ENCODE measurements at places on chromosomes 5 and 9.

DNA sequence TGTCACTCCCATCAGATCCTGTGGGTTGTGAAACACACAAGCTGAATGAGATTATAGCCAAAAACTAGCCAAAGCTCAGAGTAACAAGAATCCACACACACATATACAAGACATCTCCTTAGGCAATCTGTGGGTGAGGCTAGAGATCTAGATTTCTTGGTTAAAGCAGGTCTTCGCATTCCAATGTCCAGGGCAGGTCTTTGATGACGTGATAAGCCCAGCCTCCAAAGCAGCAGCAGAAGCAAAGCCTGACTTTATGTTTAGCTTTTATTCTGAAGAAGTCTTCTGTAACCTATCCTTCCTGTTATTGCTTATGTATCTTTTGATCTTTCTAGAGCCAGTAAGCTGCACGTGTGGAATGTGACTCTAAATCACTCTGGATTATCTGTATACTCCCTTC is 199.1 kb upstream of the SLC30A5 start:
- no peak for DNase-seq

- no peak for DNase-seq
These were observed 24.5 kb downstream of the PTGES2 start for GRCh38 chr9:128102861-128103588.

DNA sequence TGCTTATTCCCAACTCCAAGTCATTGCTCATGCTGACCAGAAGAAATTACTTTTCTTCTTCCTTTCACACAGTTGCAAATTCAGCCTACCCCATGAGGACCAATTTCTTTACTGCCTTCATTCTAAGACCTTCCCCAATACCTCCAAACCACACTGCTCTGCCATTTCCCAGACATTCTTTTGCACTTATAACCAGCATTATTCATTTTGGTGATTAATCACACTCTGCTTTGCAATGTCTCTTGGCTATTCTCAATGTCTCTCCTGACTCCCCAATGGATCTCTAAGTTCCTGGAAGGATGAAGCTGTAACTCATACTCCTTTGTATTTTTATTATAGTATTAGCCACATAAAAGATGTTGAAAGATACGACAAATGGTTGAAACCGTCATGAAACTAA is 105.7 kb upstream of the RANBP3L start:
- no peak for DNase-seq

DNA sequence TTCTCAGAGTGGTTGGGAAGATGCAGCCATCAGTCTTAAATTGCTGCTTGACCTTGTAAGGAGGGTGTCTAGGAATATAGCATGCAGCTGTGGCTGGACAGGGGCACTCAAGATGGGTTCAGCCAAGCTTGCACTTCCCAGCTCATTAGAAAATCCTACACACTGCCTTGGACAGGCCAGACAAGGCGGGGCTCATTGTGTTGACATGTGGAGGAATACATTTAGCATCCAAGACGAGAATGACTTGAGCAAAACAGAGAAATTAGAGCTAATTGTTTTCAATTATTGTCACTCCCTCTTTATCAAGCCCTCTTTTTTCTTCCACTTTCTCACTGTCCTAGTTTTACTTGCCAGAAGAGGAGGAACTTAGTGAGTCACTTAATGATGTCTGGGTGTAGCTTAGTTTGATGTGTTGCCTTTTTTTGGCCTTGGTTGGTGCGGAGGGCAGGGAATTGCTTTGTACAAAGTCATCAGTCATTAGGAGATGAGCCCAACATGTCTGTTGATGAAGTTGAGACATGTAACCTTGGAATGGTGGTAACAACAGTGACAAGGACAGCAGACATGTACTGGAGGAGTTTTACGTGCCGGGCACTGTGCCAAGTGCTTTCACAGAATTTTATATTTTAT is 1219.3 kb upstream of the WWC1 start:
- no peak for DNase-seq

GRCh38 chr9:113621309-113621791 is 157.8 kb downstream of the RGS3 start:
- DNase-seq, result no peak

DNA sequence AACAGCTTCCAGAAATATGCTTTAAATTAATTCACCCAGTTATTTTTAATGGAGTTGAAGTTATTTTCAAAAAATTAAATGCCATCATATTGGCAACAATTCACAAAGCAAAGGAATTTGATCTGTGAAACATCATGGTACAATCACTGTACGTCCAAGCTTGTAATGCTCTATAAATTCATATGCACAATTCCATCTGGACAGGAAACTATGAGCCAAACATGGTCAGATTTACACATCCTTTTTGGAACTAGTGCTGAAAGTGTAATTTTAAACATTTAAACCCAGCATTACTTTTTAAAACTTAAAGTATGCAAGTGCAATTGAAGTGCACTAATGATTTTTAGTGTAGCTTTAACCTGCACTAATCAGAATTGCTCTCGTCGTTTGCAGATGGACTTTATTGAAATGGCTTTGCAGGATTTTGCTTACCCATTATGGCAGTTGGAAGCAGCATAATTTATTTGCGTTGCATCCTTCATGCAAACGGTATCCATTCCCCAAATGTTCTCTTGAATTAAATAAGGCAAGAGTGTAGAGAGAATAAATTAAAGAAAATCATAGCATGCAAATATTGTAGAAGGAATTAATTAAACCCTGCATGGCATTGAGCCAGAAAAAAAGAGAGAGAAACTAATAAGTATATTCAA is 21.0 kb upstream of the OR13F1 start:
- DNase-seq, result no peak

DNA sequence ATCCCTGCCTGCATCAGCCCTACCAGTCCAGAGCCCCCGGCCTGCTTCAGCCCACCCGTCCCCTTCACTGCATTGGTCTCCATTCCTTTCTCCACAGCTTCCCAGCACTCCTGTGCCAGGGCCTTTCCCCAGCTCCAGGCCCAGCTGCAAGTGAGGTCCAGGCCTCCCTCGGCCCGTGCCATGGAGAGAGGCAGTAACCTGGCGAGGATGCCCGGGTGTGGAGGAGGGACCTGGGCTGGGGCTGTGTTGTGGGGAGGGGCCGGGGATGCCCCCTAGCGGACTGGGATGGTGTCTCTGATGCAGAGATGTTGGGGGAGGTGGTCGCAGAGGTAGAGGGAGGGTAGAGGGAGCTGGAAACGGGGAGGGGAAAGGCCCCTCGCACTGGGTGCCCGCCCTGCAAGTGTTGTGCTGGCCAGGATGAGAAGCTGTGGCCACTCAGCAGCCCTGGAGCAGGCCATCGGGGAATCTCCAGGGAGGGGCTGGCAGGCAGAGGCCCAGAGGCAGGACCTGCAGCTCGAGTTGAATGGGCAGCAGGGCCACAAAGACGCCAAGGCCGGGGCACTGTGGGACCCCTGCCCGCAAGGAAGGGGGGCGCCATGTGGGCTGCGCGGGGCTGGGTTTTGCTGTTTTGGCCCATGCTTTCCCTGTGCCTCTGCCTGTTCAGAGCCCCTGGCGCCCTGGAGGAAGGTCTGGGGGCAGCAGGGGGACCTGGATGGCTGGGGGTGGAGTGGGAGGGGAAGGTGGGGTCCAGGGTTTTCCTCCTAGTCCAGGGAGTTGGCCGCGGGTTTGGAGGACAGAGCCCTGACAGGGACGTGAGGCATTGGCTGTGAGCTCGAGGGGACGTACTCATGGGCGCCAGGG is 26.0 kb upstream of the NKD2 start:
- DNase-seq, result no peak

DNA sequence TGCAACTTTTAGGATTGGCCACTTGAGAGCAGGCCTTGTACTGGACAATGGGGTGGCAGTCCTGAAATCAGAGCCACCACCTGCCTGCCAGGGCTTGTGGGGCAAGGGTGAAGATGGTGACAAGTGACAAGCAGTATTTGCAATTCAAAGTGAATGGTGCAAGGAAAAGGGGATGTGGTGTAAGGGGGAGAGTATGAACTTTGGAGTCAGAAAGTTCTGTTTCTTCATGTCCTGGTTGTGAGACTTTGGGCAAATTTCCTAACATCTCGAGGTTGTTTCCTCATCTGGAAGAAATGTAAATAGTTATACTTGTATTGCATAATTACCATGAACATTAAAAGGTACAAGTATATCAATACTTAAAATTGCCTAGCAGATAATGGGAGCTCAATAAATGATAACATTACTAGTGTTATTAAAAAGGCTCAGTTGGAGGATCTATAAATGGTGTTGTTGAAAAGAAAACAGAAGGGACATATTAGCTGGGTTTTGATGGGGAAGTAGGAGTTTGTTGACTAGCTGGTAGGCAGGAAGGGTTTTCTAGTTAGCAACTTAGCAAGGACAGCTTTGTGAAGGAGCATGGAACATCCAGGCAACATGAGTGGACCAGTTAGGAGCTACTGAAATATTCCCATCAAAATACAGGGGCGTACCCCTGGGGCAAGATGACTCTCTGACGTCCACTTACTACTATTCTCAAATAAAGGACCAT is 21.3 kb upstream of the MEGF9 start:
- no peak for DNase-seq

GRCh38 chr9:38240051-38240450 is 152.5 kb upstream of the ALDH1B1 start:
- no peak for DNase-seq

DNA sequence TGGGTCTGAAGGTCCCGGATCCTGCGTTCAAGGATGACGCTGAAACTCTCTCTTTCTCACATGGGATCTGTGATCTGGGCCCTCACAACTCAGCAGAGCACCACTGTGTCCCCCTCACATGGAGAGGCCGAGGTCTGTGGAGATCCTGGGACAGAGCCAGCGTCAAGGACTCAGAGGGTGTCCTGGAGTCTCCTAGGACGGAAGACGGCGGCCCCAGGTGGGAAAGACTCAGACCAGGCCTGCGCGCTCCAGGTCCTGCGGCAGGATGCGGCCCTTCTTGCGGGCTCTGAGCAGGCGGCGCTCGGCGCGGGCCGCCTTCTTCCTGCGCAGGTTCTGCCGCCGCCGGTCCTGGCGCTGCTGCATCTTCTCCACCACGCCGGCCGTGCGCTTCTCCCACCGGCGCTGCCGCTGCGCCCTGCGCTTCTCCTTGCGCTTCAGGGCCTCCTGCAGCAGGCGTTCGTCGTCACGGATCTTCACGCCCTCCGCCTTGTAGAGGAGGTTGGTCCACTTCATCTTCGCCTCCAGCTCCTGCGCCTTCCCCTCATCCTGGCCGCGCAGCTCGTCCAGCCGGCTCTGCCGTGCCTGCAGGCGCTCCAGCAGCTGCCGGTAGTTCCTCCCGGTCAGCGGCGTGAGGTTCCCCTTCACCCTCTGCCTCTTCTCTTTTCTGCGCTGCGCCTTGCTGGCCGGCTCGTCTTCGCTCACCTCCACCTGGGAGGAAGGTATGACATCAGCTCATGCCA is 4.2 kb downstream of the SURF6 start:
- DNase-seq, result no peak

GRCh38 chr9:5191985-5192384 is 6.5 kb upstream of the INSL6 start:
- no peak for DNase-seq

DNA sequence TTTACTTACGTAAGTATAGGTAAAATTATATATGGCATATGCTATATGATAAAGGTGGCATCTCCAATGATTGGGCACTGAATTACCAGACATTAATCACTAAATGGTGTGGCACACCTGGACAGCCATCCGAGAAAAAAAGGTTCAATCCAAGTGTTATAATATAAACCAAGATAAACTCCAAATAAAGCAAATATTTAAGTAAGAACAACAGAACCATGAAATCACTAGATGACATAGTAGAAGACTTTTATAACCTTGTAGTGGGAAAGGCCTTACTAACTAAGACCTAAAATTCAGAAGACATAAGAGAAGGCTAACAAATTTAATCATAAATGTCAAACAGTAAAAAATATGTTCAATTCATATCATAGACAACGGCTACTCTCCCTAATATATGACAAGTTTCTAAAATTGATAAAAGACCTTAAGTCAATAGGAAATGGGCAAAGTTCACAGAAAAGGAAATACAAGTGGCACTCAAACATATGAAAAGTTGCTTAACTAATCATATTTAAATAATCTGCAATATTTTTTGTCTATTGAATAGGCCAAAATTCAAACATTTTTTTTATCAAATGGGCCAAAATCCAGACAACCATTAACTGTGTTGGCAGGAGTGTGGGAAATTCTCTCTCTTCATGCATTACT is 55.1 kb downstream of the ELOVL7 start:
- no peak for DNase-seq

- DNase-seq, result no peak
These were observed 228.6 kb downstream of the SLF1 start for GRCh38 chr5:94847019-94847418.

DNA sequence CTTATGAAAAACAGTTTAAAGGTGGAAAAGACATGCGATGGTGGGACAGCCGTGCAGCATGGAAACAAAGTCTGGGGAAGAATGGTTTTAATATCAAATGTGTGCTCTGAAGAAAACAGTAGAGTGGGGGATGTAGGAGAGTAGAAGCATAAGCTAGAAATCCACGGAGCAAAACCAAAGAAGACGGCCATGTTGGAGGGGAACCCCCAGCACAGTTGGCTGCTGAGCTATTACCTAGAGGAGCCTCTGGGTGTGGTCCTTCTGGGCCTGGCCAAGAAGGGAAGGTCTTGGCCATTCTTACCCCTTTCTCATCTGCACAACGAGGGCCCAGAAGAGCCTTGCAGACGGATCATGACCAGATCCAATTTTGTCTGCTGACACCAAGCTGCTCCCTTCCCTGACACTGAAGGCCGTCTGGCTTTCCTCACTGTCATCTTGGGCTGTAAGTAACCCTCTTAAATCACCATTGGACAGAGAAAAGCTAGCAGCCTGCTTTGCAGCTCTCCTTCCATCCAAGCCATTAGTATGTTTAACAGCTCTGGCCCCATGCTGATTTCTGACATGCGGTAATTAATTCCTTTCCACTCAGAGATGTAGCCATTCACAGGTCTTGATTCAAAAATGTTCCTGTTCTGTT is 189.5 kb downstream of the SEC61B start:
- DNase-seq, result no peak

DNA sequence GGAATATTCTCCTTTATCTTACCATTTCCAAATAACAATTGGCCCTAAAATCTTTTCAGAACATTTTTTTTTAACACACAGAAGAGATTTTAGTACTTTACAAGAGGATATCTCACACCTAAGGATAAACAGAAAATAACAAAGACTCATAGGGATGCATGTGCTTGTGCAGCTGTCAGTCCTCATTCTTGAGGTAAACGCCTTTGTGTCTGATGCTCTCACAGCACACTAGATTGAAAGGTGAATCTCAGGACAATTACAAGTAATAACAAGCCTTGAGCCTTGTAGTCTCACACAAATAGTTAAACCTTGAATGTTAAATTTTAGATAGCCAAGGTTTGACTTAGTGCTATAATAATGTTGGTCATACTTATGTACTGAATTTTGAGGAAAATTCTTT is 439.2 kb downstream of the PTPRD start:
- no peak for DNase-seq

DNA sequence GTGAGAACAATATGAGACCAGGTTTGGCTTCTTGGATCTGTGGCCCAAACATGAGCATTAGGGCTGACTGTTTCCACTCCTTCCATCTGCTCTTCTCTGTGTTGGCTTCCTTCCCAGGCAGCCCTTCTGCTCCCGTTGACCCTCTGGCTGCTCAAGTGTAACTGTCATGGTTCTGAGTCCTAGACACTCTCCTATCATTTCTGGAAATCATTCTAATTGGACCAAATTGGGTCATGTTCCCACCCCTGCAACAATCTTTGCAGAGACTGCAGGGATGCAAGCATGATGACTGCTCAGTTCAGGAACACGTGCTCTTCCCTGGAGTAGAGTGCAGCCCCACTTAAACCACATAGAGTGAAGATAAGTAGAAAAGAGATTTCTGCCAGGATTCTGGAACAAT is 741.4 kb downstream of the TAF11L14 start:
- DNase-seq, result peak; percentile 99

Data from DMS 273 treated with DMSO at 0.1 percent for 48 hours (cell line).